ENCODE measurements at places on chromosomes 6 and 20.
A peak's percentile ranks its signal among the peaks of the same experiment; 100 is the strongest.

- DNase-seq = no peak
Observed at GRCh38 chr6:20350215-20350614, 51.5 kb upstream of the E2F3 start.

DNA sequence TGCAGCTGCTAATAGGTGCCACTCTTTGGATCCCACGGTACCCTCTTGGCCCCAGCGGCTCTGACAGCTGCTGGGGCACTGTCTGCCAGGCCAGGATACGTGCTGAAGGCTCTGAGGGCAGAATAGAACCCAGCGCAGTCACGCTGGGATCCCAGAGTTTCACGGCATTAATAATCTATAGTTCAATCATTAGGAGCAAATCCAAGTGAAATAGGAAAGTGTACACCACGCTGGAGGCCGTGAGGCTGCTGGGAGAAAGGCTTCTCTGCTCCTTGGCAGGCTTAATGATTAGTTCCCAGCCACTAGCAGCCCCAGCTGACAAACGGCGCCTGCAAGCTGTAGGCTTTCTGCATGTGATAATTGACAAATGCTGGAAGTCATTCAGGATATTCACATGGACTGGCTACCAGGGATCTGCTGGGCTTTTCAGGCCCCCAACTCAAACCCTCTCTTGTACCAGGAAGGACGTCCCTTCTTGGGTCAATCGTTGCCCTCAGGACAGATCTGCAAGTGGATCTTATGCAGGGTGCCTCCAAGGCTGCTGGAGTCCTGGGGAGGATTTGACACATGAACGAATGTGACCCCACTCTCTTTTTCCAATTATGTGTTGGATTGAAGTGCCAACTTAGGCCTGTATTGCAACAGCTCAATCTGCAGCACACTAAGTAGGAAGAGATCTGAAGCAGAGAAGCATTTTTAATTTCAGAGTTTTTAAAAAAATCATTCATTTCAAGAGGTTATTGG, 50.1 kb upstream of the INSM1 start:
- DNase-seq = no peak

DNA sequence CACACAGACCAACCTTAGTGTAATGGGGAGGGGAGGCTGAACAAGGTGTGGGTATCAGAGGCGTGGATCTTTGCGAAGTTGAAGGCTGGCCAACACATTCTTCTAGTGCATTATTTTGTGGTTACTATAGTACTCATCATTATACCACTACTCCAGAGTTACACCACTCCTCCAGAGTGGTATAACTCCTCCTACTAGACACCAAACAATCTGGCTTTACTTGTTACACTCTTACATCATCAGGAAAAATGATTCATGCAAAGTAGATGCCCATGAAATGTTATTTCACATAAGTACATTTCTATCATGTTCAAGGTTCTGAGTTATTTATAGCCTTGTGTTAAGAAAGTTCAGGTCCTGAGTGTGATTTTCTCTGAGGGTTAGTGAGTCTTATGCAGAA, 443.1 kb upstream of the OPRM1 start:
- DNase-seq = no peak

GRCh38 chr20:46698788-46699187, 9.5 kb upstream of the TP53RK start:
- no peak for DNase-seq

DNA sequence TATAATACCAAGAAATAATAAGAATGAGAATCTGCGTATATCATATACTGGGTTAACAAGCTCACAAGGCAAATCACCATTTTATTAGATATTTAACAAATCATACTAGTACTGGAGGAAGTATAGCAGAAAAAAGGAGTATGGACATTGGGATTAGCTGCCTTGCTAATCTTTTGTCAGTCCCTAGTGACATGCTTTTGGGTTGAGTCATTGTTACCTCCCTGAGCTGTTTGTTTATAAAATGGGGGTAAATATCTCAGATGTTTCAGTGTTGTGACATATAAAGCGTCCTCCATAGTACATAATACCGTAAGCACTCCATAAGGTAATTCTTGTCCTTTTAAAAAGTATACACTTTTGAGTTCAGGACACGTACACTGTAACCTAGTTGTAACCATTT, 107.0 kb downstream of the ESR1 start:
- no peak for DNase-seq

- DNase-seq = no peak
Observed at GRCh38 chr6:81450180-81450579, 302.3 kb downstream of the TENT5A start.

GRCh38 chr6:18680842-18681241, 293.7 kb downstream of the RNF144B start:
- DNase-seq = no peak

DNA sequence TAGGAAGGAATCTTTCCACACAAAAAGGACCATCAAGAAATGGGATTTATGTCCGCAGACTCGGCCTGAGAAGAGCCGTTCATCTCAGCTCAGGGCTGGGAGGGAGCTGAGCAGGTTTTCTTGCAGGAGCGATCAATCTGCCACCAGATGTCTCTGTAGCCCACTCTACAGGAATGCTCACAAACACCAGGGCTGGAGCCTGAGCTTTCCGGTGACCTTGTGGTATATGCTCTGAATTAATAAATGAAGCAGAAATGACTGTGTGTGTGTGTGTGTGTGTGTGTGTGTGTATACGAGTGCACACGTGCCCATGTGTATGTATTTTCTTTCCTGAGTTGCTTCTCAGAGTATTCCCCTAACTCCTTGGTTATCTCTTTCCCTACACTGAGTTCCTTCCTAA, 12.0 kb downstream of the CD83 start:
- DNase-seq = no peak

- peak; percentile 45 for DNase-seq
Observed at GRCh38 chr6:52491203-52492069, 71.3 kb downstream of the EFHC1 start.

- no peak for DNase-seq
Observed at GRCh38 chr20:31808481-31808880, 10.7 kb upstream of the MYLK2 start.

DNA sequence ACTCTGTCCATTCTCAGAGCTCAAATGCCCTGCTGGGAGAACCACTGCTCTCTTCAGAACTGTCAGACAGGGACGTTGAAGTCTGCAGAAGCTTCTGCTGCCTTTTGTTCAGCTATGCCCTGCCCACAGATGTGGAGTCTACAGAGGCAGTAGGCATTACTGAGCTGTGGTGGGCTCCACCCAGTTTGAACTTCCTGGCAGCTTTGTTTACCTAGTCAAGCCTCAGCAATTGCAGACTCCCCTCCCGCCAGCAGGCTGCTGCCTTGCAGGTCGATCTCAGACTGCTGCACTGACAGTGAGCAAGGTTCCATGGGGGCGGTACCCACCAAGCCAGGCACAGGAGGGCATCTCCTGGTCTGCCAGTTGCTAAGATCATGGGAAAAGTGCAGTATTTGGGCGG, 21.8 kb upstream of the UFL1 start:
- peak; percentile 26 for DNase-seq

DNA sequence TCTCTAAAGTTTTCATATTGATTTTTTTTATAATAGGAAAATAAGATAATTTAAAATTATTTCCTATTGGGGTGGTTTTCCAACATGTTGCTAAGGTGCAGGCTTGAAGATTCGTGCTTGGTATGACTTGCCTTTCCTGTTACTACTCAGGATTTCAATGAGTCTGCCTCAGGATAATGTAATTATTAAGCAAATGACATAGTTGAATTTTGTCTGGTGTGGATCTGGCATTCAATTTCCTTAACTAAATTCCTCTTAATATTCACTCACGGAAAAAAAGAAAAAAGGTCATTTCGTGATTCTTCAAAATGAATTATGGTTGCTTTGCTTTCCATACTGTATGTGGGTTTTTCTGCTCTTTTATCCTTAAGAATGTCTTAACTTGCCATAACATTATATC, 9.3 kb upstream of the FILIP1 start:
- DNase-seq = no peak

GRCh38 chr6:2751871-2752270, 1.1 kb upstream of the MYLK4 start:
- DNase-seq = no peak

DNA sequence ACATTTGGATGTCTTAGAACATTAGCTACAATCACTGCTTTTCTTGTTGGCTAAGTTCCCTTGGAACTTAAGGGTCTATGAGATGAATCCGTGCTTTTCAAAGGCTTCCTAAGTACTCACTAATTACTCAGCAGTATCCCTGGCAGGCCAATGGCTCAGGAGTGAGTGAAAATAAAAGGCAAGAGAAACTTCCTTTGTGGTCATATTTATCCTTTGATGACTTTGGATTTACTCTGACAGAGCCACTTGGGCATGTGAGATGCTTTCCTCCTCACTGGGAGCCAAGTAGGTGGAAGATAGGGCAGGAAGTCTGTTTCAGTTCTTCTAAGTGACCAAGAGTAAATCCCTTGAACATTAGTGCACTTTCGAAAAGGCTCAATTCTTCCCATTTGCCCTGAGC, 224.3 kb upstream of the FOXA2 start:
- DNase-seq = no peak

GRCh38 chr20:24971376-24972101, 21.0 kb downstream of the APMAP start:
- no peak for DNase-seq

DNA sequence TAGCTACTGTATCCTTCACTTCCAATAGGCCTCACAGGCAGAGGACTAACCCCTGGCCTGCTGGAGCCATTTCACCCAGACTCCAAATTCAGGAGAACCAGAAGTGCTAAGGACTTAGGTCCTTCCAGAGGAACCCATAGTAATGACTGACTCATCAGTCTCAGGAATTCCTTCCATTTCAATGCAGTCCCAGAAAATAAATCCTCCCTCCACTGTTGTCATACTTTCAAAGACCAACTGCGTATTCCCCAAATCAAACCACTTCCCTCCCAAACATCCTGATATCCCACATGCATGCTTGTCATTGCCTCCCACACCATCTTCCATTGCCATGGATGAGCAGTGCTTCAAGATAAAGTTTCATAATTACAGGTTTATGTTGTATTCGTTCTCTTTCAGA, 31.8 kb upstream of the NT5E start:
- no peak for DNase-seq

GRCh38 chr20:16273812-16274555, 299.3 kb downstream of the KIF16B start:
- no peak for DNase-seq

GRCh38 chr20:46709459-46710152, at the start of gene SLC2A10:
Gene SLC2A10, plus strand, starts transcription at chr20:46709649. Its CDS starts 88 bp downstream, at chr20:46709737.
- DNase-seq = no peak

DNA sequence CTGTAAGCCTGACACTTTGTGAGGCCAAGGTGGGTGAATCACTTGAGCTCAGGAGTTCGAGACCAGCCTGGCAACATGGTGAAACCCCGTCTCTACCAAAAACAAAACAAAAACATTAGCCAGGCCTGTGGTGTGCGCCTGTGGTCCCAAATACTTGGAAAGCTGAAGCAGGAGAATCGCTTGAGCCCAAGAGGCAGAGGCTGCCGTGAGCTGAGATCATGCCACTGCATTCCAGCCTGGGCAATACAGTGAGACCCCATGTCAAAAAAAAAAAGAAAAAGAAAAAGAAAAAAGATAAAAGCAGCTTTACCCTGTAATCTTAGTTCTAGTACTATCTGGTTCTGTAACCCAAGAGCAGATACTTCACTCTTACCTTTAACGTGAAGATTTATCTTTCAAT, 27.6 kb downstream of the SSR1 start:
- DNase-seq = no peak
